RKO (cell line): ENCODE measurements at places on chromosomes 1 and 21.

- DNase-seq, result no peak
These were observed 27.8 kb upstream of the RAP1GAP start for GRCh38 chr1:21696931-21697330.

DNA sequence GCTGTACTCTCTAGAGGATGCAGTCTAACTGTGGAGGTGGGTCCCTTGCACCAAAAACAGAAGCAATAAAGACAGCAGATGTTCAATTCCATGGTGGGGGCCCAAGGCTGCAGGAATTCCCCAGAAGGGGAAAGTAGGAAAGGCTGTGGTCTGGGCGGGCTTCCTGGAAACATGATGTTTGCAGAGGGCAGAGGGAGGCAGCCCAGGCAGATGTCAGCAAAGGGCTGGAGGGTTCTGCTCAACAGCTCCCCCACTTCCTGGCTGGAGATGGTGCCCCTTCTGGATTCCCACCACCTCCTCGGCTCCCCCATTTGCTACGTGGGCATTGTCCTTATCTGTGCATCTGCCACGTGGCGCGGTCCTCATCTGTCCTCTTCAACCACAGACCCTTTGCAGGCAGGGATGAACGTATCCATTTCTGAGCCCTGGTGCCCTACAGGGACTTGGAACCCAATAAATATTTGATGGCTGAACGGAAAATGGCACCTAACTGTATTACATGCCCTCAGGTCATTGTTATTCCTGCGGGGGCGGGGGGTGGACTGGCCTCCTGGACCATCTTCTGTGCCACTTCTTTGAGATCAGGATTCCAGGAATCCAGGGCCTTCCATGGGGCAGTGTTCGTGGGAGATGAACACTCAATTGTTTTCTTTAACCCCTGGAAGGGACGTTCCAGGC, 8.4 kb upstream of the GUCA2B start:
- no peak for DNase-seq

DNA sequence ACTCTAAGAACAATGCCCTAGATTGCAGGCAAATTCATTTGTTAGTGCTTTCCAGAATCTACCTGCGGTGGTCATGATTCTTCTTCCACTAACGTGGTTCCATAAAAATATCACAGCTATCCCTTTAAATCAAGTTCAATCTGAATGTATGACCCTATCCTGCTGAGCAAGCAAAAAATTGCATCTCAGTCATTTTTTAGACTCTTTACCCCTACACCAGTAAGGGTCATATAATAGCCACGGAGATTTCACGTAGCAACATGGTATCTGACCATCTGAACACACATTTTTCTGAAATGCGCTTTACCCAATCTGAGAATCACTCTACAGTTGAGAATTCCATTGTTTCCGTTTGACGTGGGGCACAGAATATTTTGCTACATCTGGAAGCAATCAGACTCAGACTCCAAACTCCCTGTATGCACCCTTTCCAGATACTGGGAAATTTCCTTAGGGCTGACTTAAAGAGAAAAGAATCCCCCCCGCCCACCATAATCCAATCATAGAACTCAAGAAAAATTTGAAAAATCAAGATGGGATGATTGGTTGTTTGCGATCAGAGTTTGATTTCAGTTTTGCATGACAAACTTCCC, 699.2 kb upstream of the ZP4 start:
- DNase-seq, result no peak

DNA sequence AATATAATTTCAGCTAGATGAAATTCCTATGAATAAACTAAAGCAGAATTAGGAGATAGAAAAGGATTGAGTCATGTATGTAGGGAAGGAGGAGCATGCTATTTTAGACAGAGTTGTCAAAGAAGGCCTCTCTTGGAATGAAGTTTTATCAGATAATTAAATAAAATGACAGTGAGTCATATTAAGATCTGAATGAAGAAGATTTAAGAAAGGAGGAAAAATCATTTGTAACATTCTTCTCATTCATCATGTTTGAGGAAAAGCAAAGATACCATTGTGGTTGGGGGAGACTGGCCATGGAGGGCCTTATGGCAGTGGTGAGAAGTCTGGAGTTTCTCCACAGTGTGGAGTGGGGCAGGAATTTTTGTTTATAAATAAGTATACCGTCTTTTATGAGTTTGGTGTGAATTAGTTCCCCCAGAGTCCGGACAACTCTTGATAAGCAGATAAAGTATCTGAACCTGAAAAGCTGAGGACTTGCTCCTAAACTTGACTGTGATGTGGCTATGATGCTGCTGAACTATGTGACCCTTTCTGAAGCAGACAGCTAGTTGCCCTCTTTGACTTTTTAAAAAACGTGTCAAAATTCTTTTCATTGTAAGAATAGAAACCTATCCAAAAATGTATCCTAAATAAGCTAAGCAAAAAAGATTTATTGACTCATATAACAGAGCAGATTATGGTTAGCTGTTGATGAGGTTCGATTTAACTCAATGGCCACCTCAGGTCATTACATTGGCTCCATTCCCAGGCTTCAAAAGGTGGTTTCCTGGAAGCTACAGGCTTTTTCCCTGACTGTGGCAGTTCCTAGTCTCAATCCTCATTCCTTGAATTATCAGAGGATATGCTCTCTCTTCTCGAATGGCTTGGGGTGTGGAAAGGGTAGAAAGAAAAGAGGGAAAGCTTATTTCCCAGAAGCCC, 90.8 kb downstream of the LHX9 start:
- DNase-seq, result no peak

- DNase-seq, result peak; percentile 95
These were observed 1.1 kb upstream of the PLXNA2 start for GRCh38 chr1:208245185-208245705.

- DNase-seq, result no peak
These were observed 60.1 kb downstream of the HNRNPR start for GRCh38 chr1:23283667-23284602.

DNA sequence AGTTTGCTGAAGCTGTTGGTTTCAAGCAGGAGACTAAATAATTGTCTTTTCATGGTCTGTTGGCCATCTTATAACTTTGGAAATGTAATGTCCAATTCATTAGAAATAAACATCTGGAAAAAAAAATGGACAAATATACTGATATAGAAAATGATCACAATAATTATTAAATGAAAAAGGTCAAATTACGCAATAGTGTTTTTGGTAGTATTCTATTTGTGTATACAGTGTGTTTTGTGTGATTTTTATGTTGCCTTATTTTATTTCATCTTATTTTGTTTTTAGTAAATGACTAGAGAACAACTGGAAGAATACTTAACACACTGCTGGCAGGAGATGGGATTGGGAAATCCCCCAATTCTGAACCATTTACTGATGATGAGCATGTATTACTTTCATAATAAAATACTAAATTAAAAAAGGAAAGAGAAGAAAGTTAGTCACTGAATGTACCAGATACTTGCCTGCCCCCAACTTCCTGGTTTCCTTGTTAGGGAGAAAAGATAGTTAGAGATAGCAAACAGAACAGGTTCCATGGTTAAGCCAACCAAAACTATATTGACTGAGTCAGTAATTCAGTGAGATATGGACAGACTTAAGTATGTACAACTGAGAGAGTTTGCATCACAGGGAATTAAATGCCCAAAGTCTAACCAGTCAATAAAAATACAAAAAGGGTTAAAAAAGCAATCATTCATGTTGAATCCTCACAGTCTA, 24.0 kb upstream of the SAMD13 start:
- no peak for DNase-seq

- DNase-seq, result no peak
These were observed 72.2 kb downstream of the OSBPL9 start for GRCh38 chr1:51689075-51689440.

DNA sequence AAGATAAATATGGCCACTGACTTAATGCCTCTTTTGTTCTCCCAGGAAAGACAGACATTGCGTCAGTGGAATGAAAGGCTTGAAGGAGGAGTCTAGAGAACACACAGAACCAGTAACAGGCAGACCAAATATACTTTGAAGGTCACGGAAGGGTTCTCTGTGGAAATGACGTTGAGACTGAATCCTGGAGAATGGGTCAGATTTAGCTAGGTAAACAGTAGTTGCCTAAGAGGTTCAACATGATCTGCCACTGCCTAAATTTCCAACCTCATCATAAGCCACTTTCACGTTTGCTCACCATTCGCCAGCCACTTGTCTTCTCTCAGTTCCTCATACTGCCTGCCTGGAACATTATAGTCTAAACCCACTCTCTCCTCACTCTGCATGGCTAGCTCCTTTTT, 20.5 kb downstream of the PLA2G4A start:
- DNase-seq, result no peak

GRCh38 chr1:232655028-232655745, 25.3 kb upstream of the SIPA1L2 start:
- no peak for DNase-seq

DNA sequence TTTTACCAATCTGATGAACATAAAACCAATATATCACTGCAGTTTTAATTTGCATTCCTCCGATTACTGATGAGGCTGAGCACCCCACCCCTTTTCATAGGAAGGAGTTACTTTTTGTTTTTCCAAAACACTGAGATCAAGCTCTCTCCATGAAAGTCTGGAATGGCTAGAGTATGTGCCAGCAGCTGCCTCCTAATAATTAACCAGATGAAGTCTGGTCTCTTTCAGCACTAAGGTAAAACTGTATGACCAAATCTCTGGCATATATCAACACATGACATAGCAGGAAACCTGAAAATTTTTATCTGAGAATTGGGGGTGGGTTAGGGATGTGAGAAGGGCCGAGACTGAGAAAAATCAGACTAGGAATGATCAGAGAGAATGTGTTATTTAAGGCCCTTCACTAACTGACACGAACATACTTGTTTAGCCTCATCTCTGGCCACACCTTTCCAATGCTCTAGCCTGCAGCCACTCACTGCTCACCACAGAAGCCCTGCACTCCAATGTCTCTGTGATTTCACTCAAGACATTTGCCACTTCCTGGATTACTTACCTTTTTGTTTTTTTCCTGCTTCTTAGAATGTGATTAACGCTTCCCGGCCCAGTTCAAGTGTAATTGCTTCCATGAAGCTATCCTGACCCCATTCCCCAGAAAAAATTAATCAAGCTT, 34.7 kb downstream of the WASF2 start:
- no peak for DNase-seq

GRCh38 chr1:197862671-197863070, 39.8 kb upstream of the C1orf53 start:
- no peak for DNase-seq

GRCh38 chr1:65422241-65423203, 2.1 kb downstream of the LEPR start:
- DNase-seq, result peak; percentile 29

- no peak for DNase-seq
These were observed 2154.7 kb downstream of the MRPL39 start for GRCh38 chr21:23452384-23453083.

DNA sequence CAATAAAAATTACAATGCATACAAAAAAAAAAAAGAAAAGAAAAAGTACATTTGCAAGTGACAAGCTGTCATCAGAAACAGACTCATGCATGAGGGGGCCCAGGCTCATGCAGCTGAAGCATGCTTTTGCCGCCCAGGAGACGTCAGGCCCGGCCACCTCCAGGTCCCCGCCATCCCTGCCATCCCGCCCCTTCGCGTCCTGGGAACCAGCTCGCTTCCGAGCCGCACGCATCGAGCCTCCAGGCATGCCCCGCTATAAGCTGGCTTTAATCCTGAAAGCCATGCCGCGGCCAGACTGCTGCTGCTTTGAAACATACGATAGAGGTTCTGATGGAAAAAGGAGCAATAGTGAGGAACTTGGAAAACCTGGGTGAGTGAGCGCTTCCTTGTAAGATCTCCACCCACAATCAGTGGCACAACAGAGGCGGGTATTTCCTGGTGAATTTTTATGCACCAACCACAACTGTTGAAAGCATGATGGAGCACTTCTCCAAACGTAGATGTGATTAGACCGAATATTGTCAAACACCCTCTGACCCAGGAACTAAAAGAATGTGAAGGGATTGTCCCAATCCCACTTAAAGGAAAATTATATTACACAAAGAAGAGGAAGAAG, 113.7 kb downstream of the FAF1 start:
- DNase-seq, result no peak

DNA sequence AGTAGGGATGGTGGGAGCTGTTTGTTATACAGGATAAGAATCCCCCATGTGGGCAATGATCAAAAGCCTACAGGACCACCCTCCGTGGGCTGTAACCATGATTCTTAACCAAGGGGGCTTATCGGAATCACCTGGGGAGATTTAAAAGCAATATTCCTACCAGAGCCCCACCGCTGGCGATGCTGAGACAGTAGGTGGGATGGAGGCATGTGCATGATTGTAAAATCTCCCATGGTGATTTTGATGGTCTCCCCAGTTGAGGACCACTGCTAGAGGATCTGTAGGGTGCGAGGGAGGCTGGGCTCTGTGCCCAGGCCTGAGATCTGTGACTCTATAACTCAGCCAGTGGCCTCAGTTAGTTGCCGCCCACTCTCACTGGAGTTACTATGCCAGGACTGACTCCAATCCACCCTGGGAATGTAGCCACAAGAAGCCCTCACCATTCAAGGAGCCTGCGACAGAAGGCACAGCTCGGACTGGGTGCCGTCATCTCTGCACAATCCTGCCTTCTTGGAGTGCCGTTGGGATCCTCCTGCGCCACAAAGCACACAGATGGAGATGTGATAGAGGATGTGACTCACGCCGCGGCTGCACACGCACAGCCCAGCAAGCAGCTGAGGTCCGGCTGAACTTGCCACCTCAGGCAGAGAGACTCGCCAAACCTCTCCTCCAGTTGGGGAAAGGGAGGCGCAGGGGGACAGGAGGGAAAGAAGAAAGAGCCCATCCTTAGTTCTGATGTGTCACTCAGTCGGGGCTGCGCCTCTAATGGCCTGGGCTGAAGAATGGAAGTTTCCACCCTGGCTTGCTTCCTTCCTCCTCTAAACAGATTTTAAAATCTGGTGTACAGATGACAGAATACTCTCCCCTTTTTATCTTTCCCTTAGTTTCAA, 26.5 kb downstream of the AKNAD1 start:
- peak; percentile 95 for DNase-seq

- no peak for DNase-seq
These were observed 619.4 kb upstream of the ADAMTS5 start for GRCh38 chr21:27586326-27586725.

- no peak for DNase-seq
These were observed 76.4 kb downstream of the TGFB2 start for GRCh38 chr1:218421531-218421930.

DNA sequence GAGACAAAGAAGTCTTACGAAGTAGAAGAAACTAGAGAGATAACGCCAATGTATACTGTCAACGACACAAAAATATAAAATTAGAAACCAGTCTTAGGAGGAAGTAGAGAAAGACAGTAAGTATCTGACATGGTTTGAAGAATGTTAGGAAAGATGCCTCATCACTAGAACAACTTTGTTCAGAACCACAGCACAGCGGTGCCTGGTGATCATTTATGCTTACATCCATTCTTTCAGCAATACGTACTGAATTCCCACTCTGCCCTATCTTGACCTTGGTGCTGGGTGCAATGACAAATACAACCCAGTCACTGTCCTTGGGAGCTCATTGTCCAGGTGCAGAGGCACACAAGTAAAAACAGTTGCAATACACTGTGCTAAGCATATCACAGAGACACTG, 104.4 kb downstream of the TM2D1 start:
- no peak for DNase-seq

GRCh38 chr1:96559707-96560596, 161.6 kb upstream of the PTBP2 start:
- peak; percentile 64 for DNase-seq
